ENCODE measurements at places on chromosomes 1 and 21.

- no peak for DNase-seq
Observed at GRCh38 chr21:21151231-21151630, 153.0 kb downstream of the NCAM2 start.

DNA sequence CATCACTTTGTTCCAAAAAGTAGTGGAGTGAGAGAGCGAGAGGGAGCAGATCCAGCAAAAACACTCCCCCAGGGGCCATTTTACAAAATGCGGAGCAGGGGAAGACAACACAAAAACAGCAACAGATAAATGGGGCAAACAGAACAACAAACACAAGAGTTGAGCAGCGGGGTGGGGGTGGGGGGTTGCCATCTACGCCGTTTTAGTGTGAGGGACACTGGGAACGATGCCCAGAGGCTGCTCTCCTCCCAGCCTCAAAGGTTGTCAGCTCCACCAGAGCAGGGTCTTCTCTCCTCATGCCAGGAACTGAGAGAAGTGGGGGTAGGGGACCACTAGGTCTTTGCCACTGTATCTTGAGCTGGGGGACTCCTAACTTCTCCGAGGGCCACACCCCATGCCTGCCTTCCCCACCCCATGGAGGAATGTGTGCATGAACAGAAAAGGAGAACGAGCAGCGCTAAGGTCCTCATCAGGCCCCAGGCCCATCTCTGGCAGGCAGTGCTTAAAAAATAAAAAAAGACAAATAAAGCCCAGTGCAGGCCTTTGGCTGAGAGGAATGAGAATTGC, 1.3 kb upstream of the PBXIP1 start:
- no peak for DNase-seq

- DNase-seq = no peak
Observed at GRCh38 chr1:69982992-69983391, 222.4 kb downstream of the LRRC40 start.

GRCh38 chr1:179015396-179015795, 10.3 kb upstream of the FAM20B start:
- no peak for DNase-seq

DNA sequence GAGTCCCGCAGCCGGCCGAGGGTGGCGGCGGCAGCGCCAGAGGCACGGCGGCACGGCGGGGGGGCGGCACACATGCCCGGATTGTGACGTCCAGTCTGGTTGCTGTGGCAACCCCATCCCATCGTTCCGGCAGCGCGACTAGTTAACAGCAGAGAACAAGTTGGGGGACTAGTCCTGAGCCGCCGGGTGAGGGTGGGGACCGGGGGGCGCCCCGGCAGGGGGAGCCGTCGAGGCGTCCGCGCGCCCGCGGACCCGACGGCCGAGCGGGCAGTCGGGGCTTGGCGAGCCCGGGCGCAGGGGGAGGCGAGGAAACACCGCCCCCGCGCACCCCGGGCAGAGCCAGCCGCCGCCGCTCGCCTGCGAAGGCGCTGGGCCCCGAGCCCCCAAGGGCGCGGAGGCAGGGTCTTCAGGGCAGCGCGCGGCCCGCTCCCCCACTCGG, at the start of gene CHD5:
Gene CHD5, minus strand, starts transcription at position 54 of the 439 bp plus-strand sequence. CDS start 298 bp downstream, outside the sequence.
- no peak for DNase-seq

- no peak for DNase-seq
Observed at GRCh38 chr1:31054958-31055481, 10.5 kb downstream of the PUM1 start.

- no peak for DNase-seq
Observed at GRCh38 chr1:156842618-156843300, 16.2 kb downstream of the INSRR start.

GRCh38 chr21:44489962-44490361, 34.7 kb downstream of the LRRC3 start:
- no peak for DNase-seq

GRCh38 chr1:41791667-41792484, 126.8 kb downstream of the HIVEP3 start:
- DNase-seq = no peak

GRCh38 chr1:48016515-48016914, 19.3 kb upstream of the TRABD2B start:
- no peak for DNase-seq

GRCh38 chr1:206050655-206051235, 2.2 kb upstream of the RHEX start:
- no peak for DNase-seq

DNA sequence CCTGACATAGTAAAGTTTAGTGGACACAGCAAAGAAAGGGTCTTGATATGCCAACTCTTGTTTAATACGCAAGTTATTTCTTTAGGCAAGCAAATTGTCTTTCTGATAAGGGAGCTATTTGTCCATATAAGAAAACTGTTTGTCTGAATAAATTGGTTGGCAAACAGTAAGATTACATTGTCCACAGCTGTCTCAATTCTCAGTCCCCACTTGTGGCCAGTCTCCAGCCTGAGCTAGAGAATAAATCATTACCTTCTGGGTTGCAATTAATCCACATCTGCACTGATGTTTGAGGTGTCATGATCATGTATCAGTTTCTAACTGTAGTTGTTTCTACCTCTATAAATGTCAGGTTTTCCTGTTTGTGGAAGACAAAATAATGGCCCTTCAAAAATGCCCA, 60.0 kb upstream of the TNR start:
- no peak for DNase-seq

DNA sequence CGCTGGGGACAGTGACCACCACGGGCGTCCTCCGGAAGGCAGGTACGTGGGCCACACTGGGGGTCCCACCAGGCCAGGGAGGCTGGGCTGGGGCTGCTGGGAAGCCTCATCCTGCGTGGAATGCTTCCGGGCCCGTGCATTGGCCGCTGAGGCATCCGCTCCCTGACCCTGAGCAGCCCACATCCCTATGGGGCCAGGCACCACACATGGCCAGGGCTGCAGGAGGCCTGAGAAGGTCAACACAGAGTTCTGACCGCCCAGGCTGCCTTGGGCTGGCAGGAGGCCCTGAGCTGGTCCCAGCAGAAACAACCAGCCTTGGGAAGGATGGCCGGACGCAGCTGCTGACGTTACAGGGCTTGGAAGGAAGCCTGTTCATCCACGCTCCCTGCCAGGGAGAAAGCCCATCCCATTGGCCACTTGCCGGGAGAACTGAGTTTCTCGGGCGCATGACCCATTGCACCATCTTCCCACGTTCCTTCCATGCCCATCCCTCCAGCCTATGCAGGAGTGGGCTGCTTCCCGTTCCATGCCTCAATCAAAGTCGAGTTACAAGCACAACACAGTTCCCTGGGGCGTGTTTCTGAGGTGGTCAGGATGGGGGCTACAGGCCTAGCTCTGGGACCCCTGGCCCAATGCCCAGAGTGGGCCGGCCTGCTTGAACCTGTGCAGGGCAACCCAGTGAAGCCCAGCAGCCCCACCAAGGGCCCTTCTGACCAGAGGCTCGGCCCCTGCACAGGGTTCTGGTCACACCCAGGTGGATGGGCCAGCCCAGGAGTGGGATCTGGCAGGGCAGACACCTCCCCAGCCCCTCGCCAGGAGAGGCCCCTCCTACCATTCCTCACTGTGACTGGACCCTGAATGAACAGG, 31.7 kb downstream of the TRIM11 start:
- DNase-seq = no peak

DNA sequence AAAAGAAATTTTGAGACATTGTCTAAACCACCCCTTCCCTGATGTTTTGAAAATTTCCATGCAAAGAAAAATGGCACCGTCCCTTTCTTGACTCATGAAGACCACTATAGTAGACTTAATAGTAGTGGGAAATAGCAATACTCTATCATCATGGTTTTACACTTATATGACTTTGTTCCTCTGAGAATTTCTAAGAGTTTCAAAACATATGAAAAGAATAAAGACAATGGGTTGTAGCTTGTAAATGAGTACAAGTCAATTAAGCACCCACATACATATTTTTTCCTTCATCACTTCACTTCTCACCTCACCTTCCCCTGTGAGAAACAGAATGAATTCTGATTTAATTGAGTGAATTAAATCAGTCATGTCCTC, 151.7 kb downstream of the LYPLAL1 start:
- no peak for DNase-seq

Data from HuH-7 (cell line).